Thyroid gland (tissue), 4 donors: ENCODE measurements at places on chromosomes 16 and 17.

GRCh38 chr17:31740611-31741082 lies 118.4 kb downstream of the COPRS start:
- DNase-seq = no peak

DNA sequence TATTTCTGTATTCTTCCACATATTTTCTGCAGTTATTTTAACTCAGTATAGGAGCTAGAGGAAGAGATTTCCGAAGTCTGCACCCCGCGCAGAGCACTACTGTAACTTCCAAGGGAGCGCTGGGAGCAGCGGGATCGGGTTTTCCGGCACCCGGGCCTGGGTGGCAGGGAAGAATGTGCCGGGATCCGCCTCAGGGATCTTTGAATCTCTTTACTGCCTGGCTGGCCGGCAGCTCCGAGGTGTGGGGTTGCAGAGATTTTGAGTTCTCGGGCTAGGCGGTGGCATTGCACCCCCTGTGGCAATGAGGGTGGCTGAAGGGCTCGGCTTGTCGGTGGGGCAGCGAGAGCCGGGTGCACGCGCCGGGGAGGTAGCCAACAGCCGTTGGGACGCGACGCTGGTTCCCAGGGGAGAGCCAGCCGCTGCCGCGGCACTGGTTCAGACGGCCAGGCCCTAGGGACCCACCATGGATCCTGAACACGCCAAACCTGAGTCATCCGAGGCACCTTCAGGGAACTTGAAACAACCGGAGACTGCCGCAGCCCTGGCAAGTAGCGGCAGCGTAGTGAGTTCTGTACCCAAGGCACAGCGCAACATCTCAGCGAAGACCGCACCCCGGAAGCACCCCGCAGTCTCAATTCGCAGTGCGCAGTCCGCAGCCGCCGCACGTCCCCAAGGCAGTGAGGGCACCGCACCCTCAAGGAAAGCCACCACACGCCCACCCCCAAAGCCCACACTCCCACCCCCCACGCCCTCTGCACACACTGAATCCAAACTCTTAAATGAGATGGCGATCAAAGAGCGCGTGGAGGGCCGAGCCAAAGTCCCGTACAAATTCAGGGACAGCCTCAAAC lies at the start of gene CMTM1:
CMTM1 (plus strand) TSS at position 389 of the 851 bp plus-strand sequence; CDS start at position 464, 75 bp downstream.
- no peak for DNase-seq

DNA sequence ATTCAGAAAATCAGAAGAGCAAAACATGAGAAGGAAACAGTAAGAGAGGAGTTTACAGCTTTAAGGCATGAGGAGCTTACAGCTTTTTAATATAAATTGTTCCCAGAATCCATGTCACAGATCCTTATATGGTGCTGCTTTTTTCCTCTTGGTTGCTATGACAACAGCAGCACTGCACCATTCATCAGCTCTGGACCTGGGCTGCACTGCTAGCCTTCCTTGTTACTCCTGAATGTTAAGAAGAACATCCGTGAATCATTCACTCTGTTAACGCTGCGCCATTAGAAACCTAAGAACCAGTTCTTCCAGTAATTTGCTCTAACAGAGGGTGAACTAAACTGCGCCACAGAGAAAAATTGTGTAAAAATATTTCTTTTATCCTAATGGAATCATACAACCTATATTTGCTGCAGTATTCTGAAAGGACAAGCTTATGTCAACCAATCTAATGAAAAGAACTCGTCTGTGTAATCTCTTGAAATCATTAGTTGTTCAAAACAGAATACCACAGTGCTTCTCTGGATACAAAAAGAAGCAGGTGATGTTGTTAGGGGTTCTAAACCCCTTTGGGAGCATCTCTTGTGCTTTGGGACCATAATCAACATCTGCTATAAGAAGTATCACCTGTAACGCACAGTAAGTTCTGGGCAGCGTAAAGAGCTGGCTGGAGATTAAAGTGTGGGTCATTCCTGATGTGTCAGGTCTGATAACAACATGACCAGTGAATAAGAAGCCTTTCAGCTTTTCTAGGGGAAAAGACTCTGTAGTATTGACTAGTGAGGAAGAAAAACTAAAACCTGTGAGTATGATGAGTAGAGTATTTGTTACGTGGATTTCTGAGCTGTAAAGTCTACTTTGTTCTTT lies 151.2 kb downstream of the TANC2 start:
- DNase-seq = no peak

DNA sequence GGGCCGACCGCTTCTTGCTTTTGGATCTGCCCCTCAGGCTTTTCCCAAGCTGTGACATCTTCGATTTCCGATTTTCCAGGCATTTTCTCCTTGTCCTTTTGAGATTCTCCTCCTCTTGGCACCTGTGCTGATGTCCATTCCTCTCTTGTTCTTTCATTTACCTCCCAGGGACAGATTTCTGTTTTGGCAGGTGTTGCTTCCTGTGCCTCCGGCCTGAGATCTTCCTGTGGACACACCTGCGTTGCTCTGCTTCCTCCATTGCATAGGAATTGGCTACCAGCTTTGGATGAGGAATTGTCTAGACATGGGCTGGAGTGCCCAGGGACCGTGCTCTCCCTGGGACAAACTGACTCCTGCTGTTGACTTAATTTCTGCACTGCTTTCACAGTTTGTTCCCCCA lies 15.1 kb downstream of the GPR179 start:
- DNase-seq = no peak
